ENCODE measurements at places on chromosomes 4 and X.
A peak's percentile ranks its signal among the peaks of the same experiment; 100 is the strongest.

- peak; percentile 70 for DNase-seq
Observed at GRCh38 chr4:17055788-17056187, 157.3 kb upstream of the LDB2 start.

- peak; percentile 1 for DNase-seq
Observed at GRCh38 chr4:11446155-11446811, 17.6 kb upstream of the HS3ST1 start.

DNA sequence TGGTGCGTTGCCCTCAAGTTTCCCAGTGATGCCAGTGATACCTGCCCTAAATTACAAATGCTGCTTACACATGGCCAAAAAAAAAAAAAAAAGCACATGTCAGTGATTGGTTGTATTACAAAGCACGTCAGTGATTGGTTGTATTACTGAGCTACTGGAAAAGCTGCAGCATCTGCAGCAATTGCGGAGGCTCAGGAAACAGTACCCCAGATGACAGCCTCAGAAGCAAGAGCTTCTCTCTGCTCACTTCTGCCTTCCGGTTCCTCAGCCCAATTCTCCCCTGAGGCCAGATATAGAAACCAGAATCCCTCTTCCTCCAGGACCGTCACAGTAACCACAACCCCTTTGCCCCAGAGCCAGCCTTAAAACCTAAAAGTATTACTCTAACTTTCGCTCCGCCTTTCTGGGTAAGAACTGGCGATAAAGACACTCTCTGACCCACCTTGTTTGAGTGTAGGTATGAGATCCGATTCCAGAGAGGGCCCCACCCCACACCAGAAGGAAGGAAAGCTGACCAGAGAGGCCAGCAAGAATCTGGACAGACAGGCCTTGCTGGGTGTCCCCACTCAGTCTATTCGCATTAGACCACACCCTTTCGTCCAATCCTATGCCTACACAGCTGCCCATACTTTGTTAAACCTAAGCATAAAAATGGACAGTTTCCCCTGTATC lies 85.0 kb upstream of the SORBS2 start:
- DNase-seq, result no peak

DNA sequence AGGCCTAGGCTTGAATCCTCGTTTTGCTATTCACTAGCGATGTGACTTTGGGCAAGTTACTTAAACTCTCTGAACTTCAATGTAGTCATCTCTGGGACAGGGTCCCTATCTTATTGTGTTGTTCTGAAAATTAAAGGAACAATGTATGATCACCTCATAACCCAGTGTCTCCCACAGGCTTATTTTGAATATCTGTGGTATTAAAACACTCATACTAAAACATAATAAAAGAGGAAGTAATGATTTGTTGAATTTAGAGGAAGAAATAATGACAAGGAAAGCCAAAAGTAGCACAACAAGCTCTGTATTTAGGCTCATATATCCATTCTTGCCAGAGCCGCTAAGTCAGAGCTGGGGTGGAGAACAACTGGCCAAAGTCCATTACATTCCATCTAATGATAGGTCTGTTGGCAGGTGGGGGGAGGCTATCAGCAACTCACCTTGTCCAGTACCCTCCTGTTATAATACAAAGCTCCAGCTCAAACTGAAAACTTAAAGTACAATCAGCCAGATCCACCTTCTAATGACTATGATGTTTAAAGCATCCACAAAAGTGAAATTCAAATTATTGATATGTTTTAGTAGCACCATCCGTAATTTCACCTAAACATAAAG lies 64.5 kb upstream of the LSM6 start:
- no peak for DNase-seq

- DNase-seq, result no peak
Observed at GRCh38 chr4:76620723-76621468, 185.9 kb downstream of the SHROOM3 start.

GRCh38 chr4:101050088-101050836 lies 297.1 kb downstream of the PPP3CA start:
- DNase-seq, result no peak

DNA sequence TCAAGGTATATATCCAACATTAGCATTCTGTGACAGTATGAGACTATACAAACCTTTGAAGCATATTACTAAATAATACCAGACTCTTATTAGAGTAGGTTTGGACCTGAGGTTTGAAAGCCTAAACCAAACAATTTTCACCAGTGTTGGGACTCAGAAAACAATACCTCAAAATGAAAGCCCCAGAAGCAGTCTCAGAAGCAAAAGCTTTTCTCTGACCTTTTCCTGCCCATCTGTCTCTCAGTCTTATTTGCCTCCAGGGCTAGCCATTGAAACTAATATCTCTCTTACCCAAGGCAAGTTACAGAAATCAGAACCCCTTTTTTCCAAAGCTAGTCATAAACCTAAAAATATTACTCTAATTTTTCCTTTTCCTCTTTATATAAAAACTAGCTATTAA lies 163.3 kb downstream of the PTCHD1 start:
- no peak for DNase-seq

- no peak for DNase-seq
Observed at GRCh38 chrX:75989806-75990590, 182.9 kb upstream of the PBDC1 start.

DNA sequence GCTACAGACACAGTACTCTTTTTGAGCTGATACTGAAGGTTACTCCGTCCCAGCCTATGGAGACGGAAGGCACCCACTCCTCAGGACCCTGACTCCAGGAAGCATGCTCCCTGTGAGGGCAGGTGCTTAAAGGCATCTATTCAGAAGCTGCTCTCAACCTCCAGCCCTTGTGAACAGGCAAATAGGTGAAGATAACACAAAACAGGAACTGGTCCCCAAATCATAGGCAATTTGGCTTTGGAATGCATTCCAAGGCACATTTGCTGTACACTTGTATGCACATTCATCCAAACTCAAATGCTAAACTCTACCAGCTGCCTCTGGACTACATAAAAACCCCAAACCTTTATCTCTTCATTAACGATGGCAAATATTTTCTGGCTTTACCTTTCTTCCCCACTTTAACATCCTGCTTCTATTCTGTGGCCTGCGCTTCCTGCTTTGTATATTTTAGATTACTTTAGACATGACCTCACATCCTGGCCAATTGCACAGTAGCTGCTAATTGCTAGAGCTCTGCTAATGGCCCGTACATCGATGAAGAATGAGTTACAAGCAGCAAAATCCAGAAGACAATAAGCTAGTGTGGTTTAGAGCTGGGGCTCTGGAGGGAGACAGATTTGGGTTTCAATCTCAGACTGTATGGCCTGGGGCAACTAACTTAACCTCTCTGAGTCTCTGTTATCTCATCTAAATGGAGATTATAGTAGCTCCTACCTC lies 3.2 kb downstream of the SEL1L3 start:
- DNase-seq, result no peak

- DNase-seq, result no peak
Observed at GRCh38 chr4:37461801-37462200, 217.3 kb downstream of the NWD2 start.

- DNase-seq, result no peak
Observed at GRCh38 chr4:121273191-121273590, 107.6 kb downstream of the QRFPR start.

DNA sequence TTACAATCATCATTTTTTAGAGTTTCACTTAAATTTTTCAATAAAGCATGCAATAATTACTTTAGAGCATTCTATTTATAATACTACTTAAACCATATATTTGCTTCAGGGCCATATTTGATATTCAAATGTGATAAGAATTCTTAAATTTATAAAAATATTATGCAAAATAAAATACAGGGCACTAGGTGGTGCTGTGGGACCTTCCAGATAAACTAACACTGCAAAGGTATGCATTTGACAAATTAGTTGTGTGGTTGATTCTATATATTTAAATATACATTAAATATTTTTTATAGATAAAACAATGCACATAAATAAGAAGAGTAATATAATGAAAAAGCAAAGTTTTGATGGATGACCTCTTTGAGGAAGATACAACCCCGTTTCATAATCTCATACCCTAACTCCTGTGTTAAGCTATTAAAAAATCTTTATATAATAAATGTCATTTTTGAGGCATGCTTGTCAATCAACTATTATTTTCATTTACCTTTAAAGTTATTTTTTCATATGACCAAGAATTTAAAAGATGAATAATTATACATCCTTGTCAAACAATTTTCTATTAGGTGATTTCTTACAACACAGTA lies 128.4 kb downstream of the REELD1 start:
- DNase-seq, result peak; percentile 81

DNA sequence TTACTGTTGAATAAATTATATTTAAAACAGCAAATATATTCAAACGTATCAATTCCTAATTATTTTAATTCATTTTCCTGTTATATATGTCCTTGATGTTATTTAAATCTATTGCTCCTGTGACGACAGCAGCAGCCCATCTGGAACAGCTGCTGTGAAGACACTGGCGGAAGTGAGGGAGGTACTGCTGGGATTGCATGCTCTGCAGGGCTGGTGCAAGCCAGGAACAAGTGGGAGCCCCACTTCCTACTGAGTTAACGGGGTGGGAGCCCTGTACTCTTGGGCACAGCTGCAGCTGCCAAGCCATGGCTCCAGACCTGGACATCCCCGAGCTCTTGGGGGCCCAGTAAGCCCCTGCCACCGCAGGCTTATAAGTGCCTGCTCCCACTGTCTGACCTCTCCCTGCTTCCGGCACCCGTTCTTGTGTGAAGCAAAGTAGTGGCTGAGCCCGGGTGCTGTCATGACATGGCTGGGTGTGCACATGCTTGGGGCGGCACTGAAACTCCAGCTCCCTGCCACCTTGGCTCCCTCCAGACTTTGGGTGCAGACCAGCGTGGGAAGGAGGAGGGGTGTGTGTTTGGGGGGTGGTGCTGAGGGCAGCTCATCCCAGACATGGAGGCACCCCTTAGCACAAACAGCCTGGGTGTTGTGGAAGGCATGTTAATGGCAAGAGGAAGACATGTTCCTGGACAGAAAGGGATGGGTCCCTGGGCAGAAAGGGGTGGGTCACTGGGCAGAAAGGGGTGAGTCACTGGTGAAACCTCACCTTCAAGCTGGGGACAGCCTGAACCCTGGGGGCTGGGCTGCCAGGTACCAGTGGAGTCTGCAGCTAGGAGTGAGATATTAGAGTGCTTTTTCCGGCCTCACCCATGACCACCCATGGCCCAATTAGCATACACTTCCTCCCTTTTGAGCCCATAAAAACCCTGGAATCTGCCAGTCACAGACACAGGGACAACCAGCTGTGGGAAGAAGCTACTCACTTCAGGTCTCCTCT lies 1981.3 kb upstream of the IGFBP7 start:
- DNase-seq, result no peak

DNA sequence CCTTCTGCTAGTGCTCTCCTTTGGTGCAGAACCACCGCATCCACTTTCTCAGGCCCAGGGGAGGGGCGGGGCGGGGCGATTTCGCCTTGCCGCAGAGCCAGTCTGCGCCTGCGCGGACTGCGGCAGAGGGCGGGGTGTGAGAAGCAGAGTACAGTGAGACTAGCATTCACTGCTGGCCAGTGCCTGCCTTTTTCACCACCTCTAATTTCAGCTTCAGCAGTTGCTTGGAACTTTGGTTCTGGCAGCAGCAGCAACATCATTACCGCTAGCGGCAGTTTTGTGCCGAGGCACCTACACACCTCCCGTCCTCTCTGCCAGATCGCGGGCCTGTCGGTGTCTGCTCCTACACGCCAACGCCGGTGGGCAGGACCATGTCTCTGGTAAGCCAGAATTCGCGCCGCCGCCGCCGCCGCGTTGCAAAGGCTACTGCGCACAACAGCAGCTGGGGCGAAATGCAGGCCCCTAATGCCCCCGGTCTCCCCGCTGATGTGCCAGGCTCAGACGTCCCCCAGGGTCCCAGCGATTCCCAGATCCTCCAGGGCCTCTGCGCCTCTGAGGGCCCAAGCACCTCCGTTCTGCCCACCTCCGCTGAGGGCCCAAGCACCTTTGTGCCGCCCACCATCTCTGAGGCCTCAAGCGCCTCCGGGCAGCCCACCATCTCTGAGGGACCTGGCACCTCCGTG lies at the start of gene MAGEE1:
Gene MAGEE1, plus strand, starts transcription at position 151 of the 683 bp plus-strand sequence. Its CDS starts 221 bp downstream, at position 372.
- peak; percentile 80 for DNase-seq

GRCh38 chr4:59223292-59223941 lies 1976.7 kb upstream of the ADGRL3 start:
- DNase-seq, result no peak

- no peak for DNase-seq
Observed at GRCh38 chrX:7059214-7059838, 88.2 kb upstream of the STS start.

GRCh38 chr4:87339440-87339839 lies 16.8 kb upstream of the HSD17B13 start:
- DNase-seq, result no peak

- no peak for DNase-seq
Observed at GRCh38 chrX:40373025-40373424, 207.7 kb upstream of the ATP6AP2 start.

- DNase-seq, result no peak
Observed at GRCh38 chr4:8739820-8740665, 131.6 kb downstream of the HMX1 start.

DNA sequence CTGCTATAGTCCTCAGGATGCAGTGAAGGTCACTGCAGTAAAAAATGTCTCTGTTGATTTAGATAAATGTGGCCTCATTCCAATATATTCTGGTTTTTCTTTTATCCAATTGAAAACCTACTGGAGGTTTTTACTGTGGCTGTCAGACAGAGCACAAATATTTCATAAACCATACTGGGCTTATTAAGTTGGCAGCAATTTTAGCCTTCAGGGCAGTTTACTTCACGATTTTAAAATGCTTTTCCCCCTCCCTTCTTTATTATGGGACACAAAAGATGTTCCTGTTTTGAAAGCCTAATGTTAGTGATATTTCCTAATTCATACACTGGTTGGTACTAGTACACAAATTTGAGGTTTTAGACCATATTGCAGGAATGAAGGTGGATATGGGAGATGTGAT lies 939.4 kb downstream of the C4orf33 start:
- DNase-seq, result peak; percentile 90

DNA sequence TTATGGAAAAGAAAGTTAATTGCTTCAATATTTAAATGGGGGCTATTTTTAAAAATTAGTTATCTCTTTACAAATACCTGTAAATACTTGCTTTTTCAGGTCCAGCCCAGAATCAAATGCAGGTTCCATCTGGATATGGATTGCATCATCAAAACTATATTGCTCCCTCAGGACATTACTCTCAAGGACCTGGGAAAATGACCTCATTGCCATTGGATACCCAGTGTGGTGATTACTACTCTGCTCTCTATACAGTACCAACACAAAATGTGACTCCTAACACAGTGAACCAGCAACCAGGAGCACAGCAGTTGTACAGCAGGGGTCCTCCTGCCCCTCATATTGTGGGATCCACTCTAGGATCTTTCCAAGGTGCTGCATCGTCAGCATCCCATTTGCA lies 29.2 kb downstream of the SEC24B start:
- DNase-seq, result no peak

DNA sequence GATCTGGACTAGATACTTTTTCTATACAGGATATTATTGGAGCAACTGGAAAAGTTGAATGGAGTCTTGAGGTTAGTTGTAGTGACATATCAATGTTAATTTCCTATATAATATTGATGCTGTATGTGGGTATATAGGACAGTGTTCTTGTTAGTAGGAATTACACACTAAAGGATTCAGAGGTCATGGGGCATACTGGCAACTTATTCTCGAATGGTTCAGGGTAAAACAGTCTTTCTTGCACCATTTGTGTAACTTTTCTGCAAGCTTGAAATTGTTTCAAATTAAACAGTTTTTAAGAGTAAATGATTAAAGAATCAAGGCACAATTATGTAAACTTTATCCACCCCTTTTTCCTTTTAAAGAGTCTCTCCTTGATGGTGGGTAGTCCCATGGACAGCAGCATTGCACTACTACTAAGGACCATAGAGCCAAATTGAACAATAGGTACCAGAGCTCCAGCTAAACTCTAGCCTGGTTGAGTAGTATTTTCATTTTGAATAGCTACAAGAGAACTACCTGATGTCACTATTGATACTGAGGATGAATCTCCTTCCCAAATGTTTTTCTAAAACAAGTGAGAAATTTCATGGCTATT lies 70.1 kb downstream of the DMP1 start:
- no peak for DNase-seq

GRCh38 chrX:47232803-47233332 lies at the start of gene USP11:
Gene USP11, plus strand, starts transcription at chrX:47233009. Its CDS starts 35 bp downstream, at chrX:47233044.
- peak; percentile 52 for DNase-seq

All from adipocyte (in vitro differentiated cells).